ENCODE measurements at places on chromosomes 12 and 14.

DNA sequence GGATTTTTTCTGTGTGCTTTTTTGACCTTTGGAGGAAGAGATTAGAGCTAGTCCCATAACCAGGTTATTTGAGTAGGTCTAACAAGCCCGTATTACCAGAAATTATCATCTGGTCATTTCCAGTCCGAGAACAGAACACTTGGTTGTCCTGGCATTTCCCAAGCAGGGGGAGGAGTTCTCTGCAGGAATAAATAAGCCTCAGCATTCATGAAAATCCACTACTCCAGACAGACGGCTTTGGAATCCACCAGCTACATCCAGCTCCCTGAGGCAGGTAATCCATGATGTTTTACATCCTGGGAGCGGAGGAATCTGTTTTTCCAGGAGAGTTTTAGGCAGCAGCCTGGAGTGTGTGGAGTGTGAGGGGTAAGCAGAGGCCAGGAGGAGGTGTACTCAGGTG, at the start of gene SERPINA3:
Gene SERPINA3, plus strand, starts transcription at position 218 of the 400 bp plus-strand sequence. CDS start 2,051 bp downstream, outside the sequence.
- no peak for DNase-seq

DNA sequence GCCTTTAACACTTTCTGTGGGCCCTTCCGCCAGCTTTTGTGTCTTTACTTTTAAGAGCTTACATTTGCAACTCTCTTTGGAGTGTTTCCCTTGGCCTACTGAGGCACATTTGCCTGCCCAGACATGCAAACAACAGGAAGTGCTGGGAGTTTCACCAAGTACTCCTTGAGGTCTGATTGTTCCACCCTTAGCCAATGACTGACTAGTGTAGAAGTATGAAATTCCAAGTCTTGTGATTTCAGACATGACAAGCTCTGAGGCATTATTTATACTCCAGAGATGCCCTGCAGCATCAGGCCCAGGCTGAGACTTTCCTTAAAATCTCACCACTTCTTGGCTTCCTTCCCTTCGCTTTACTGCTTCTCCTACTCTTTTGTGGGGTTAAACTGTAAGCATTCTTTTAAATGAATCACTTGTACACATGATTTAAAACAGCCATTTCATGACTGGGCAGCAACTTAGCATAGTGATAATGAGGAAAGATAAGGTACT, 174.1 kb downstream of the SLC6A15 start:
- no peak for DNase-seq

GRCh38 chr12:26026713-26027112, 68.2 kb downstream of the RASSF8 start:
- DNase-seq: no peak

GRCh38 chr12:52249511-52250047, 16.5 kb downstream of the KRT7 start:
- DNase-seq: no peak

- no peak for DNase-seq
These were observed 64.7 kb downstream of the RPS6KA5 start for GRCh38 chr14:90995785-90996184.

- no peak for DNase-seq
These were observed 55.0 kb downstream of the TMX1 start for GRCh38 chr14:51294951-51295525.

GRCh38 chr12:693934-694533, 30.8 kb upstream of the NINJ2 start:
- no peak for DNase-seq

DNA sequence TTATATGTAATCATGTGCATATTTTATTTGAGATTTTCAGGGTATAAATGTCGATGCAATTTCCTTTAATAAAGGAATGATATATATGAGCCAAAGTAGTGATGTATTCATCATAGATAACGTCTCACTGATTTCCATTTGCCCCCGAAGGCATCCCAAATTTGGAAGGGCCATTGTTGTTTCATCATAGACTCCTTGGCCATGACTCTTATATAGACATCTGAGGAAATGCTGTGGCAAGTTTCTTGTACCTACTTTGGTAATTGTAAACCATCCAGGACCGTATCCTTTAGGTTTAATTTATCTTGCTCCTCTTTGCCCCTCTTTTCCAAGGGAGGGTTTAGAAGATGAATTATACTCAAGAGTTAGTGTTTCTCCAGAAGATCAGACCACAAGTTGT, 84.7 kb downstream of the SAMD4A start:
- no peak for DNase-seq

- no peak for DNase-seq
These were observed 113.5 kb downstream of the TMTC2 start for GRCh38 chr12:82800185-82800584.

GRCh38 chr14:42198010-42198409, 591.3 kb downstream of the LRFN5 start:
- DNase-seq: no peak

DNA sequence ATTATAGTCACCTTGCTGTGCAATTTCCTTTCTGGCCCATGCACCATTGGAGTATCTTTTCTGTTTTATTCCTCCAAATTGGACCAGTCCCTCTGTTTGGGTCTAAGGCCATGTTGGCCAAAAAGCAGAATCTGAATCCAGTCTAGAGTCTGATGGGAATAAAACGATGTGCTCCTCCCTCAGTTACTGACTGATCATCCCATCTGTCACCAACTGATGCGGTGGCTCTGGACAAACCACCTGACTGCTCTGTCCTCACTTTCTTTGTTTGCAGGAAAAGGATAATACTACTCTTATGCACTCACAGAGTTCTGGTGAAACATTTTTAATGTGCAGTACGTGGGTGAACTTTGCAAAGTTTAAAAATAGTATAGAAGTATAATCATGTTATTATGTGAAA, 120.2 kb upstream of the HIF1A start:
- peak; percentile 1 for DNase-seq

- DNase-seq: no peak
These were observed 139.8 kb downstream of the NEDD1 start for GRCh38 chr12:97046901-97047300.

DNA sequence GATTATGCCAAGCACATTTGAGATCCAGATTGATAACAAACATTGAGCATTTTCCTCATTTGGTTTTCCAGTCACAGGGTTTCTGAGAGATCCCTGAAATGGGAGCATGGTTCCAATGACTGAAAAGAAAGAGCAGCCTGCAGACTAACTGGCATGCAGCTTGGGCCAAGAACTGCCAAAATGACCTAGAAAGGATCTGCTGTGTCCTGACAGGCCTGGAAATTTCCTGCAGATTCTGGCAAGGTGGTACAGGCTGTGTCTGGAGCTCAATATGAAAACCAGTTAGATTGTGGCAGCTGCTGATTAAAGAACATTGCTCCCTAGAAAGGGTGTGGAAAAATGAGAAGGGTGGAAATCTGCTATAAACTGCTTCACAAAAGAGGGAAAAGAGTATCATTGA, 417.3 kb downstream of the IPO8 start:
- no peak for DNase-seq

DNA sequence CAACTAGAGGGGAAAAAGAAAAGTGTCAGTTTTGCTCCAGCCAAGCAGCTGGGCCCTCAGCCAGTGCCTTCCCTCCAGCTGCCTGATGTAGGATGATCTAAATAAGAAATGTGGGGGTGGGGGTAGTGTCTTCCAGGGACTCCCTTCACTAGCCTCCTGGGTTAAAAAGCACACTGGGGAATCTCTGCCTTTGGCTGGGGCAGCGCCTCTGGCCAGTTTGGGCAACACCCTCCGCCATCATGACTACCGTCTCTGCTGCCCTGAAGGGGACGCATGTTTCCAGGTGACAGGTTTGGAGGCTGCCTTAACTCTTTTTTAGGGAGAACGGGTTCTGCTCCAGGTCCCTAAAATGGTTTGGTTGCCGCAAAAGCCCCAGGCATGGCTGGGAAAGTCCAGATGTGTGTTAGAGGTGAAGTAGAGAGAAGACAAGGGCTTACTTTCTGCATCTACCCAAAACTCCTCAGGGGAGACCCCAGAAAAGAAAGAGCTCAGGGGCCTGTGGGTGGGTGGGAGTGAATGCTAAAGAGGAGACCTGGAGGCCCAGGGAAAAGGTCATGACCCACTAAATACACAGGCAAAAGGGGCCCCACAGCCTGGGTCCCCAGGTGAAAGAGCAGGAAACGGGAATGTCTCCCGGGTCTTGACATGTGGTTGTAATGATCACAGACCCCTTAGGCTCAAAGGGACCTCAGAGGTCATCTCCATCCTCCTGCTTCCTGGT, 132.8 kb upstream of the CCND2 start:
- no peak for DNase-seq

DNA sequence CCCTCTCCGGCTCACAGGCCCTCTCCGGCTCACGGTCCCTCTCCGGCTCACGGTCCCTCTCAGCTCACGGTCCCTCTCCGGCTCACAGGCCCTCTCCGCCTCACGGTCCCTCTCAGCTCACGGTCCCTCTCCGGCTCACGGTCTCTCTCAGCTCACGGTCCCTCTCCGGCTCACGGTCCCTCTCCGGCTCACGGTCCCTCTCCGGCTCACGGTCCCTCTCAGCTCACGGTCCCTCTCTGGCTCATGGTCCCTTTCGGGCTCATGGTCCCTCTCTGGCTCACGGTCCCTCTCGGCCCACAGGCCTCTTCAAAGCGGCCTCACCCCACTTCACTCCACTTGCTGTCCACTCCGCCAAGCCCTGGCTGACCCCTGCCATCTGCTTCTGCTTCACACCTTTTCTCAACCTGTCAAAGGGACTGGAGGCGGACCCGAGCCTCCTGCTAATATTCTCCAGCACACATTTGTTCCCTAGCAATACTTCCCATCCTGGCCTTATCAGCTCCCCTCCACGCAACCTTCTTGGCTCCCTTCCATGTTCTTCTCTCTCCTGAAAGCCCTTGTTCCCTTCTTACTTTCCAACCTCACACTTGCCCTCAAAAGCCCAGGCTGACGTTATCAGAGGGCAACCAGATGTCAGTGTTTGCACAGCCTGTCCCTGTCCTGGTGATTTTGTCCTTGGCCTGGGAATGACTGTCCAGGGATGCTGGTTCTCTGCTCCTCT, 176.7 kb downstream of the CALM1 start:
- DNase-seq: no peak

GRCh38 chr12:78361683-78362082, 502.9 kb upstream of the SYT1 start:
- DNase-seq: no peak

- DNase-seq: no peak
These were observed 7.9 kb upstream of the PRMT8 start for GRCh38 chr12:3483089-3483488.

GRCh38 chr14:37194698-37195097, 3.0 kb upstream of the MIPOL1 start:
- no peak for DNase-seq

GRCh38 chr12:25719505-25719904, 166.4 kb upstream of the LMNTD1 start:
- DNase-seq: no peak

DNA sequence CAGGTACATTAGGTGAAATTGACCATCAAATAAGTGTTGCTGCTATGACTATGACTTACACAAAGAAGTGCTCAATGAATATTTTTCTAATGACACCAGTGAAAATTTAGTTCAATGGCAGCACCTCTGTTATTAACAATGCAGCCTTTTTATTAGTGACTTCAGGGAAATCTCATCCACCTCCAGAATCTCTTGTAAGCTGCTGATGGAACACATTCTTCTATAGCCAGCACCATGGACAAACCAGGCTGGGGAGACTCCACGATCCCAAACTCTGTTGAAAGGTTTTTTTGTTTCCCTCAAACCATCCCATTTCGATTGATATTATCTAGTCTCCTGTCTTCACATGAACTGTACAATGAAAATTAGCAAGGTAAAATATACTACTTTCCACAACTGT, 265.9 kb downstream of the ITPR2 start:
- DNase-seq: no peak

DNA sequence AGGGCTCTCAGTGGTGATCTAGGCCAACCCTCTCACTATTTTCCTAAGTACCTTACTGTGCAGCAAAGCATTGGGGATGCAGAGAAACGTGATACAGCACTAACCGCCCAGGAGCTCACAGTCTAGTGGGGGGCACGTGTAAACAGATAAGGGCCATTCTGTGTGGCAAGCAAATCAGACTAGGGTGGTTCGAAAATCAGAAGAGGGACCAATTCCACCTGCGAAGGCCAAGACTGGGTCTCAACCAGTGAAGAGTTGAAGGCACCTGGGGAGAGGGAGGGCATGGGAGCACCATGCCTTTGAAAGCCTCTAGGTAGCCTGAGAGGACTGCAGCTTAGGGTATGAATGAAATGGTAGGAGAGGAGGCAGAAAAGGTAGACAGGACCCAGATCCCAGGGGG, 2.2 kb downstream of the PITPNM2 start:
- no peak for DNase-seq

- no peak for DNase-seq
These were observed 13.6 kb downstream of the DAAM1 start for GRCh38 chr14:59202031-59202430.

DNA sequence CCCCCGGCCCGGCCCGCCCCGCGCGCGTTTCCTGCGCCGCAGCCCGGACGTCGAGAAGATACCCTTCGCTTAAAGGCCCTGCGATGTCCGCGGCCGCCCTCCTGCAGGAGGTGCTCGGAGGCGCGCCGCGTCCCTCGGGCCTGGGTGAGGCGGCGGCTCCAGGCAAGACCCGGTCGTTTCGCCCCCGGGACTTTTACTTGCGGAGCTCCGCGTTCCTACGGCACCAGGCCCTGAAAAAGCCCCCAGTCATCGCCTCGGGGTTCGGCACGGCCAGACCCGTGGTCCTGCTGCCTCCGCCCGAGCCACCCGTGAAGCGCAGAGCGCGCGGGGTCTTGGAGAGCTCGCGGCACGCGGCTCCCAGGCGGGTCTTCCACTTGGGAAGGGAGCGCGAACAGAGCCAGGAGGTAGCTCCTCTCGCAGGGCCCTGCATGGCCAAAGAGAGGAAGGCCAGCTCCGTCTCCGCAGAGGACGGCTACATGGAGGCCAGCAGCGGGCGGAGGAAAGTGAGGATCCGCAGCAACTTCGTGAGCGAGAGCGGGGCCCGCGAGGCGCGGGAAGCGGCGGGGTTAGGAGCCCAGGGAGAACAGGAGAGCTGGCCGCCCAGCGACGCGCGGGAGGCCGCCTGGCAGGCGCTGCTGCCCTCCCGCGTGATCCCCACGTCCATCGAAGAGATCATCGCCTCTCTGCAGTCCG, 26.9 kb downstream of the TTC6 start:
- DNase-seq: no peak

DNA sequence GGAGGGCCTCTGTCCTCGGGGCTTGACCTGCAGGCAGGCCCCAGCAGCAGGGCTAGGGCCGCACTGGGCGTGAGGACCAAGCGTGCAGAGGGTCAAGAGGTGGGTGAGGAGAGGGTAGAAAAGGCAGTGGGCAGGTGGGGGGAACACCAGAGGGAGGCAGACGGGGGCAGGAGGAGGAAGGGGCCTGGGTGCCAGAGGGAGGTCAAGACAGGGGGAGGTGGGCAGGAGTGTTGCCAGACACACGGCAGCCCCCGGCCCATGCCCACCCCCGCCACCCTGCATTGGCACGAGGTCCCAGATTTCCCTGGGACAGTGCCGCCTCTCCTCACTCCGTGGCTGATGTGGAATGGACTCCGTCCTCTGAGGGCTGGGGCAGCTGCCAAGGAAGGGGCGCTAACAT, 8.2 kb downstream of the TMEM121 start:
- no peak for DNase-seq

Measured in heart left ventricle (tissue), 16 donors.